Aorta (tissue), 5 donors: ENCODE measurements at places on chromosomes 13 and 19. TPM values are rescaled to one million over a fixed set of nuclear protein-coding genes. Genes with fewer than 3 reads are reported as not detected.

- H3K4me1 ChIP-seq: peaks cover 5% of the 10 kb centered on the region
- DNase-seq: no peak
- H3K27ac ChIP-seq: peak overlapping the region; percentile 96
- H3K4me3 ChIP-seq: peak overlapping the region; percentile 44
These were observed 1.2 kb downstream of the RCBTB2 start for GRCh38 chr13:48531416-48532255.

- H3K4me1 ChIP-seq: no peaks in the 10 kb centered on the region
- no peak overlapping the region for H3K27ac ChIP-seq
- H3K4me3 ChIP-seq: no peak overlapping the region
- H3K27me3 ChIP-seq: no peaks in the 10 kb centered on the region
These were observed 941.3 kb upstream of the SLITRK1 start for GRCh38 chr13:84823528-84823927.

DNA sequence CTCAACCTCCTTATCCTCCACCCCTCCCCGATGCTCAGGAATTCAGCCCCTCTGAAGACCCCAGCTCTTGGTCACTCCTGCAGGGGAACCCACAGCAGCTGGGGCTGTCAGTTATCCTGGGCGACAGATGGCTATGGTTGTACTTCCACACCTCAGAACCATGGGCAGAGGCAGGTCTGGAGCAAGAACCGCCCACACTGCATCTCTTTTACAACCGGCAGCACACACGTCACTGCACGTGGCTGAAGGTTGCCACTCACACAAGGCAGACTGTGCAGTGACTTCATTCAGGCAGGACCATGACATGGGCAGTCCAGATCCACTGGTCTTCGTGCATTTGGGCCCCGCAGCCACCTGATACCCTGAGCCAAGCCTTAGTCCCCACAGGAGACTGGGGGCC lies 21.5 kb upstream of the SDHAF1 start:
- H3K27me3 ChIP-seq: no peaks in the 10 kb centered on the region
- H3K4me3 ChIP-seq: no peak overlapping the region
- DNase-seq: no peak
- no peak overlapping the region for H3K27ac ChIP-seq
- no peaks in the 10 kb centered on the region for H3K36me3 ChIP-seq

GRCh38 chr19:21586311-21587116 lies 81.1 kb downstream of the ZNF429 start:
- H3K27me3 ChIP-seq: no peaks in the 10 kb centered on the region
- DNase-seq: peak; percentile 78
- no peak overlapping the region for H3K27ac ChIP-seq
- H3K4me1 ChIP-seq: no peaks in the 10 kb centered on the region

DNA sequence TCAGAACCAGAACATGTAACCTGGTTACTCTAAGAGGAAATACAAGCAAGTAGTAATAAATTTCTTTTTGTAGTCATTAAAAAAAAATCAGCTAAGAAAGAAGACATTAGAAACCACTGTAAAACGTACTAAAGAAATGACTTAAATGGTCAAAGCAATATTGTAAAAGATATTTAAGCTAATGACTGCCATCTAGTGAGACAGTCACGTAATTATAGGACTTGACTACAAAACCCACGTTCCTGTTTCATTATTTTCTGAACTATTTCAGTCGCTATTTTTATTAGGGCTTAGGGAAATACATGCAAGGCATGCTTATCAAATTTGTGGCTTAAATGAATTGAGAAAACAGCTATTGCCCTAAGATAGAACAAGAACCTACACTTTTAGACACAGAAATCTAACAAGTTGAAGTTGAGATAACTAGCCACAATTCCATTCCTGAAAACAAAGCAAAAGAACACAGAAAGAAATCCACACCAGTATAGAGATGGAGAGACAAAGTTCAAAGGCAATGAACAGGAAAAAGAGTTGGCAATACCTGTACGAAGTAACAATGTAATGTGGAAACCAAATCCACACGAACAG lies 17.9 kb downstream of the ALG5 start:
- no peaks in the 10 kb centered on the region for H3K36me3 ChIP-seq
- H3K27me3 ChIP-seq: no peaks in the 10 kb centered on the region
- no peak overlapping the region for H3K27ac ChIP-seq
- no peak for DNase-seq
- H3K4me3 ChIP-seq: no peak overlapping the region

GRCh38 chr19:33719366-33720154 lies 77.1 kb upstream of the KCTD15 start:
- no peaks in the 10 kb centered on the region for H3K36me3 ChIP-seq
- no peak for DNase-seq
- H3K4me1 ChIP-seq: no peaks in the 10 kb centered on the region
- H3K27ac ChIP-seq: no peak overlapping the region
- H3K4me3 ChIP-seq: no peak overlapping the region
- H3K27me3 ChIP-seq: no peaks in the 10 kb centered on the region

GRCh38 chr13:67140006-67140405 lies 90.1 kb downstream of the PCDH9 start:
- DNase-seq: no peak
- H3K36me3 ChIP-seq: no peaks in the 10 kb centered on the region
- no peaks in the 10 kb centered on the region for H3K4me1 ChIP-seq
- H3K4me3 ChIP-seq: no peak overlapping the region
- no peak overlapping the region for H3K27ac ChIP-seq

DNA sequence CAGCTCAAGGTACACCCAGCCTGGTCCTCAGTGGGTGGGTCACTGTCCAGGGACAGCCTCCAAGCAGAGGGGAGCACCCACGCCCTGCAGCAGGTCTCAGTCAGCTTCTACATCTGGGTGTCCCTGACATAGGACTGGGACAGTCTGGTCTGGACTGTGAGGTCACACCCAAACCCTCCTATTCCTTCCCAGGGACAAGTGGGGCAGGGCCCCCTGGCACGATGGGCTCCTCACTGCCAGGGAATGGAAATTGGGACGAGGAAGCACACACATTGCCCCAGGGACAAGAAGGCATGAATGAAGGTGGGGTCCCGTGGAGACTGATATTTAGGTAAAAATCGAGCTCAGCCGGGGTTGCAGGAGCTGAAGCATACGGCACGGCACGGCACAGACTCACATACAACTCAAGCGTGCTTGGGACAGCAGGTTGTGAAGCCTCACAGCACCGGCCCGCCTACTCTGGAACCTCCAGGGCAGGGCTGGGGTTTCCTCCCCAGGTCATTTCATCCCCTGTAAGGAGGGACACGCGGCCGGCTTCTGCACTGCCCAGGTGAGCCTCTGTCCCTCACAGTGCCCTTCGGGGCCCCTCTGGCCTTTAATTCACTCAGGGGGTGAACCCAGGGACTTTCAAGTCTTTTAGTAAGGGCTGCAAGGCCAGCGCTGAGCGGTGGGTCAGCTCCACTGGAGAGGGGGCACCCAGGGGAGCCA lies 3.5 kb downstream of the PNMA8B start:
- H3K27me3 ChIP-seq: no peaks in the 10 kb centered on the region
- H3K4me1 ChIP-seq: no peaks in the 10 kb centered on the region
- H3K27ac ChIP-seq: no peak overlapping the region
- no peak overlapping the region for H3K4me3 ChIP-seq
- DNase-seq: peak; percentile 69
- H3K36me3 ChIP-seq: no peaks in the 10 kb centered on the region

DNA sequence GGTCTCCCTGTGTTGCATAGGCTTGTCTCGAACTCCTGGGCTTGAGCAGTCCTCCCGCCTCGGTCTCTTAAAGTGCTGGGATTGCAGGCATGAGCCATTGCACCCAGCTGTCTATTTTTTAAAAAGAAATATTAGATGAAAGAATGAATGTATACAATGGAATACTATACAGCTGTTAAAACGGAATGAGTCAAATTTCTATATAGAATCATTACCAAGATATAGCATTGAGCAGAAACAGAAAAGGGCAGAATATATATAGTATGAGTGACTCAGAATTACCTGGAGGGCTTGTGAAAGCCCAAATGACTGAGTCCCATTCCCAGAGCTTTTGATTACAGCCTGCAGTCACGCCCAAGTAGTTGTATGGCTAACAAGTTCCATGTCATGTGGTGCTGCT lies 4.4 kb downstream of the DACT3 start:
- no peak for DNase-seq
- peaks cover 3% of the 10 kb centered on the region for H3K4me1 ChIP-seq
- no peaks in the 10 kb centered on the region for H3K27me3 ChIP-seq
- H3K36me3 ChIP-seq: no peaks in the 10 kb centered on the region

DNA sequence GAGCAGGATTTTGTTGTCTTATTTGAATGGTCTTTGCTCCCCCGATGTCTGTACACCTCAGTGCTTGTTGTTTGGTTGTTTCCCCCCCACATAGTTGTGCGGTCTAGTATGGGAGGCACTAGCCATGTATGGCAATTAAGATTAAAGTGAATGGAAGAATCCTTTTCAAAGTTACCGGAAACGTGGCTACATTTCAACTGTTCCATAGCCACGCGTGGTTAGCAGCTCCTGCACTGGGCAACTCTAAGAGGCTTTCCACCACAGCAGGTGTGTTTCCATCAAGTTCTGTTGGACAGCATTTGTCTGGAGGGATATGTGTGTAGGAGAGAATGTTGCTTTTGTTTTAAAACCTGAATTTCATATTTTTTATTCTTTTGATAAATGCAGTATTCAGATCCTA lies 247.3 kb downstream of the GGACT start:
- no peaks in the 10 kb centered on the region for H3K27me3 ChIP-seq
- no peak overlapping the region for H3K27ac ChIP-seq
- no peak overlapping the region for H3K4me3 ChIP-seq
- H3K4me1 ChIP-seq: no peaks in the 10 kb centered on the region
- peaks cover 2% of the 10 kb centered on the region for H3K36me3 ChIP-seq
- no peak for DNase-seq

DNA sequence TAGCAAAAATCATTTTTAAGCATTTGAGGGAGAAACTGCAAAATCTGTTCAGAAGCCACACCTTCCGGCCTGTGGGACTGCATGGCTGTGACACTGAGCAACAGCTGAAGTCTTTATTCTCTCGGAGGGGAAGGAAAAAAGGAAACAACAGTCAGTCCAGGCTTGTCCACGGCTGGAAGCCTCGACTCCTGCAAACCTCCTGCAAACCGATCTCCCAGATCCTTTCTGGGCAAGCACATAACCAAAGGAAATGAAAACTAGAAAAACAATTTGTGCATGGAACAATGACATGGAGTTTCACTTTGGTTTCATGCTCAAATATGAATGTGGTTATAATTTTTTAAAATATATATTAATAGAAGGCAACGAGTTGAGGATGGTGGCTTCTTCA lies 1.0 kb downstream of the COL4A1 start:
- no peak overlapping the region for H3K27ac ChIP-seq
- DNase-seq: no peak
- H3K27me3 ChIP-seq: no peaks in the 10 kb centered on the region

- H3K36me3 ChIP-seq: no peaks in the 10 kb centered on the region
- H3K4me3 ChIP-seq: no peak overlapping the region
- no peak for DNase-seq
- H3K27ac ChIP-seq: no peak overlapping the region
- H3K4me1 ChIP-seq: no peaks in the 10 kb centered on the region
These were observed 182.4 kb upstream of the UFM1 start for GRCh38 chr13:38167164-38167822.

- H3K27ac ChIP-seq: no peak overlapping the region
- no peaks in the 10 kb centered on the region for H3K4me1 ChIP-seq
These were observed 95.2 kb downstream of the ELF1 start for GRCh38 chr13:40923867-40924266.

DNA sequence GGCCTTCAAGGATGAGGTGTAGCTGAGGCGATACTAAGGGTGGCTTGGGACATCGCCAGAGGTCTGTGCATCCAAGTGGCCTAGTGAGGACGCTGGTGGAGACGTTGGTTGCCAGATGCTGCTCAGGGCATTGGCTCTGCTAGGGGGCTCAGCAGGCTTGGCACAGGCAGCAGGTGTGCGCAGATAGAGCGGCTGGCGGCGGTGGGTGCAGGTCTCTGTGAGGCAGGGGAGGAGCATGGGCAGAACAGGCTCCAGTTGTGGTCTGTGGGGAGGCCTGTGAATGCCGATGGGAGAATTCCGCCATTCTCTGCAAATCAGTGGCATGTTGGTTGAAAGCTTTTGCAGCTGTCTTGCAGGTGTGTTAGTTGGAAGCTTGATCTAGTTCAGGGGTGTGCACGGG lies 21.2 kb downstream of the PRAM1 start:
- no peak overlapping the region for H3K27ac ChIP-seq
- no peak for DNase-seq
- H3K4me1 ChIP-seq: no peaks in the 10 kb centered on the region
- no peak overlapping the region for H3K4me3 ChIP-seq

DNA sequence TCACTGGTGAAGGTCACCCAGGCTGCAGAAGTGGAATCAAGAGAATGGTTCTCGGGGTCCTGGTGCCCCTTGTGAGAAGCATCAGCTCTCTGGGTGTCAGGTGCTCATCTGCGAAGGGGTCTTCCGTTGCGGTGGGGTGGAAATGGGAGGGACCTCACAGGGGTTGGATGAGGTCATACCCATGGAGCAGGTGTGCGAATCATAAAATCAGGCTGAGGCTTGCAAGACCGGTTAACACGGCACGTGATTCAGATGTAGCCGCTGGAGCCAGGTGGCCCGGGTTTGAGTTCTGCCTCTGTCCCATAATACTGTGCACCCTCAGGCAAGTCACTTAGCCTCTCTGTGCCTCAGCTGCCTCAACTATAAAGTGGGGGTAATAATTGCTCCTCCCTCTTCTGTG lies 3.9 kb upstream of the KLK15 start:
- H3K27me3 ChIP-seq: no peaks in the 10 kb centered on the region
- peak; percentile 17 for DNase-seq
- H3K36me3 ChIP-seq: no peaks in the 10 kb centered on the region
- no peaks in the 10 kb centered on the region for H3K4me1 ChIP-seq

DNA sequence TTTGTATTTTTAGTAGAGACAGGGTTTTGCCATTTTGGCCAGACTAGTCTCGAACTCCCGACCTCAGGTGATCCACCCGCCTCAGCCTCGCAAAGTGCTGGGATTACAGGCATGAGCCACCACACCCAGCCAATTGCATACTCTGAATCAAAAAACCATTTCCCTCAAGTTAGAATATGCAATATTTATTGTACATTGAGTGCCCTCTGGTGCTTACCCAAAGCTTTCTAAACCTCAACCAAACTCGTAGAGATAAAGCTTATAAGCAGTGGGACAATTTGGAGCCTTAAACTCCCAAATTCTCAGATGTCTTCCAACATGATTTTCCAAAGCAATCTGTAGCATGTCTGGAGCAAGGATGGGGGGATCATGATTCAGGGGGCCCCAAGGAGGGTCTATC lies 22.4 kb downstream of the RFXAP start:
- no peak overlapping the region for H3K4me3 ChIP-seq
- H3K36me3 ChIP-seq: no peaks in the 10 kb centered on the region
- no peaks in the 10 kb centered on the region for H3K27me3 ChIP-seq
- H3K27ac ChIP-seq: no peak overlapping the region
- DNase-seq: no peak

NLRP9 gene
- total RNA-seq: not detected

SLC10A2 gene
- not detected for total RNA-seq

ERICH4 gene
- not detected for total RNA-seq

DMPK gene
- total RNA-seq: 155 TPM

NCAN gene
- total RNA-seq: not detected

CGB8 gene
- total RNA-seq: not detected

EPS8L1 gene
- 4.1 TPM for total RNA-seq

PRSS57 gene
- total RNA-seq: not detected

GIPC1 gene
- 53.0 TPM for total RNA-seq

CDC42EP5 gene
- 45.0 TPM for total RNA-seq

LILRA5 gene
- total RNA-seq: 5.5 TPM

OVOL3 gene
- total RNA-seq: not detected
